ENCODE measurements at places on chromosomes 7 and 10.

- DNase-seq: no peak
These were observed 91.8 kb downstream of the SEPTIN14 start for GRCh38 chr7:55770778-55771177.

DNA sequence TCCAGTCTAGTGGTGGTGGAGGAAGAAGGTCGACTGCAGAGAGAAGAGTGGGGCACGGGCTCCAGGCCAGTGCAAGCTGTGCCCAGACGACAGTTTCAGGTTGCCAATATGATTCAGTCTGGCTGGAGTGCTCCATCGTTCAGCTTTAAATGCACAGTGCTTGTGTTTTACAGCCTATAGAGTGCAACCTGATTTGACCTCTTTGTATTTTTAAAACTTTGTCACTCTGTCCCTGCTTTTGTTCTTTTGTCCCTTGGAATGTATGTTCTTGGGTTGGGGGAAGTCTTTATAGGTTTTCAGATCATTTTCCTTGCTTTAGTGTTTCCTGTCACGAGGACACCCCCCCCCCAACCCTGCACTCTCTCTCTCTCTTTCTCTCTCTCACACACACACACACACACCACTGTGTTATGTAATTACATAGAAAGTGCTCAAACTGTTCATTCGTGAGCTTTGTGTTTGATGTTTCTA is 198.0 kb downstream of the CAMK1D start:
- no peak for DNase-seq

DNA sequence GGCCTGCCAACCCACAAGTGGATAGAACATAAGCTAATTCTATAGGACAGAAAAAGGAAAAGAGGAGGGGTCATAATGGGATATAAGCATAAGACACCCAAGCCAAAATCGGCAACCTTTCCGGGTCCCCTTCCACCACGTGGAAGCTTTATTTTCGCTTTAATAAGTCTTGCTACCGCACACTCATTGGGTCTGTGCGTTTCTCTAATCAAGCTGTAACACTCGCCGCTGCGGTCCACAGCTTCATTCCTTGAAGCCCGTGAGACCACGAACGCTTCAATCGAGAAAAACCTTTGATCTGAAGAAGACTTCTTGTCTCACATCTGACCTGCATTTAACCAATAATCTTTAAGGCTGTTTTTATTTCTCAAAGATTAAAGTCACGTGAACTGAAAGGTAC is 35.8 kb upstream of the HECW1 start:
- no peak for DNase-seq

DNA sequence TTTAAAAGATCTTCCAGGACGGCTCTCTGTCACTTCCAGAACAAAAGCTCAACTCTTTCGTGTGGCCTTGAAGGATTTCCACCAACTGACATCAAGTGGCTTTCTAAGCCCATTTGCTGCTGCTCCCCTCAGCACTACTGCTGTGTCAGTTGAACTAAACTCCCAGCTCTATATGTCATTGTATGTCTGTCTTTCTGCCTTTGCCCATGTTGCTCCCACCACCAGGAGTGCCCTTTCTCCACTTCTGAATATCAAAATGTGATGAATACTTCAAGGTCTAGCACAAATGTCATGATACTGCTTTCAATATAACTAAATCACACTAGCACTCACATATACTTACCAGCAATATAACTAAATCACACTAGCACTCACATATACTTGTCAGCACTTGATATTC is 138.3 kb downstream of the ATXN7L1 start:
- DNase-seq: no peak

- DNase-seq: peak; percentile 21
These were observed 55.2 kb upstream of the GSDME start for GRCh38 chr7:24812305-24812945.

All from stimulated activated naive CD8-positive, alpha-beta T cell treated with anti-CD3 and anti-CD28 coated beads, Interleukin-15, amount 100 ng/mL, for 72 hours (primary cell).